Non-pigmented ciliary epithelial cell (primary cell): ENCODE measurements at places on chromosomes 3 and 15.

DNA sequence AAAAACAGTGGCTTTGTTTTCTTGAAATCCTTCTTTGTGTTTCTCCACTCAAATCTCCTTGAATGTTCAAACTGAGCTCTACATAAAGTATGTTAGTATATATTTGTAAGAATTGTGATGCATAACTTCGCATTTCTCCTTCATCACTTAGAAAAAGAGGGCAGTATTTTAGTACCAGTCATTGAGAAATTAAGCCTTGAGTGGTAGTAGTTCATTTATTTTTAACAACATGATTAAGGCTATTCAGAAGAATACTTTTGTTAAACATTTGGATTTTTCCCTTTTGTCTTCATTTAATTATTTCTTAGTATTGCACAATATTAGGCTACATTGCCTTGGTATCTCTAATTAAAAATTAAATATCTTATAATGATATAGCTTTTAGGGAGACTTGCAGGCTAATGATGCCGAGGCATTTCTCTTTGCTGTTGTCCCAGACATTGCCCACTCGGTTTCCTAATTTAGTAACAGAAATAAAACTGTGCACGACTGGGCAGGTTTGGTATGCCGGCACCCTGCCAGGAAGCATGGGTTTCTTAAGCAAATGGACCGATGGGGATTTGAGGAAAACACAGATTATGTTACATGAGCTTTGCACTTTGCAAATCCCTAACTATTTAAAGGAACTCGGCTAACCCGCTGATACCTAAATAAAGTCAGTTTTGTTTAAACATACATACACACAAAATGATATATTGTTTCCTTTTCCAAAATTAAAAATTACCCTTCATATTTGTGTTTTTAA is 54.7 kb downstream of the LRRC28 start:
- DNase-seq: peak; percentile 55

DNA sequence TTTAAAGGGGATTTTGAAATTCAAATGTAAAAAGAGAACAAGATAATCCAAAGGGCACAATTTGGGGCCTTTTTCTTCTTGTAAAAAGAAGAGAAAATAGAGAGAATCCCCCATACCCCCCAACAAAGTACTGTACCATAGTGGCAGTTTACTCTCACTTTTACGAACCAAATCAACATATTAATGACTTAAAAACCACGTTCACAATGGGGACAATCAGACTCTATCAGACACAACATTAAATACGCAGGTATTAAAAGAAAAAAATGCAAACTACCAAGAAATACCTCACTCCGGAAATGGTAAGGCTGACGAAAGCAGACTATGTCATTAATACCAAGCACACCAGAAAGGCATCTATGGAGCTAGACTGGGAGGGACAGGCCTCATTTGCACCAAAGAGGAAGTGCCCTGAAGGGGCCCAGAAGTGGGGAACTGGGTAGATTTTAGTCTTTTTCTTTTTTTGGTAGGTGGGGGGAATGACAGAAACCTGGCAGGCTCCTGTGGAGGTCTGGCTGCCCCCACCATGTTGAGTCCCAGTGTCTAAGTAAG is 134.3 kb downstream of the TIGIT start:
- DNase-seq: no peak

DNA sequence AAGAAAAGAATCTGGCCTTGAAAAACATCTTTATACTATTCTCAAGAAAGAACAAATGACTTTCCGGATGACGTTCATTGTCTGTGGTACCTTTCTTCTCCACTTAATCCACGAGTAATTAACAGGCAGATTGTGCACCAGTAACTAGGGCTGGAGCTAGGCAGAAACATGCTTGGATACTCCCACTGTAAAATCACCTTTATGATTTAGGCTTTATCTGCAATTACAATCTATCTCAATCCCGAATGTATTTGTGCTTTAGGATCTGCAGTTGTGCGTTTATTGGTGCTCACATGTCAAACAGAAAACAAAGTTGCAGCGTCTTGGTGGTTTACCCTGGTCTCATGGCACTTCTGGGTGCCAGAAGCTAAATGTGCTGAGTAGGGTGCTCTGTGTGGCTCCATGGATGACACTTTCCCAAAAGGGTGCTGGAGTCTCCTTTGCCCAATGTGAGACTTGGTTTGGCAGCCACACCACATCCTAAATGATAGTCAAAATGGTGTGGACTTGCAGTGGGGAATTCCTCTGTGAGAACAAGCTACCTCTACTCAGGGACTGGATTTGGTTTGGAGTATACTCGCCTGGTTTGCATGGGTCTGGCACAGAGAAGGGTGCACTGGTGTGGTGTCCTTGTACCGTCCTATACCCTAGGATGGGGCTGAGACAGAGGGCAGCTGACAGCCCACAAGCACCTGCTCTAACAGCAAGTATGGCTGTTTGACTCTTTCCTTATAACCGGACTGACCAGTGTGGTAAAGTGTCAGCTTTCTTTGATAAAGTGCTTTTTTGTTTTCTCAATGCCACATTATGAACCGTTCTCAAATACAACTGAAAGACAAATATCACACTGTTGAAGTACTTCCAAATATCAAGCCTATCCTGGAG is 7.7 kb downstream of the SERP1 start:
- DNase-seq: no peak

GRCh38 chr15:78761020-78761419 is 50.2 kb downstream of the ADAMTS7 start:
- DNase-seq: no peak

- DNase-seq: no peak
These were observed 818.2 kb upstream of the CADM2 start for GRCh38 chr3:84140631-84141030.

DNA sequence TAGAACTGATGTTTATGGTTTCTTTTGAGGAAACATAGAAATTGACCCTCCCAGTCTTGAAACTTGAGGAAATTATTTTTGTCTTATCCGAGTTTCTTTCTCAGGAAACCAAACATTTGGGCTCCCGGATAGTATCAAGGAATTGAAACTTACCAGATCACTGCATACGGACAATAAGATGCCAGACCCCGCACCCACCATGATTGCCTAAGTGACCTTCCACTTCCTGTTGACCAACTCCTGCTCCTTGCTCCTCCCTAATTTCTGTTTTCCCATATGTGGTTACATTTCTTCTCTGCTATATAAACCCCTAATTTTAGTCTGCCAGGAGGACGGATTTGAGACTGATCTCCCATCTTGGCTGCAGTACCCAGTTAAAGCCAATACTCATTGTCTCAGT is 118.4 kb upstream of the TPRG1 start:
- no peak for DNase-seq

DNA sequence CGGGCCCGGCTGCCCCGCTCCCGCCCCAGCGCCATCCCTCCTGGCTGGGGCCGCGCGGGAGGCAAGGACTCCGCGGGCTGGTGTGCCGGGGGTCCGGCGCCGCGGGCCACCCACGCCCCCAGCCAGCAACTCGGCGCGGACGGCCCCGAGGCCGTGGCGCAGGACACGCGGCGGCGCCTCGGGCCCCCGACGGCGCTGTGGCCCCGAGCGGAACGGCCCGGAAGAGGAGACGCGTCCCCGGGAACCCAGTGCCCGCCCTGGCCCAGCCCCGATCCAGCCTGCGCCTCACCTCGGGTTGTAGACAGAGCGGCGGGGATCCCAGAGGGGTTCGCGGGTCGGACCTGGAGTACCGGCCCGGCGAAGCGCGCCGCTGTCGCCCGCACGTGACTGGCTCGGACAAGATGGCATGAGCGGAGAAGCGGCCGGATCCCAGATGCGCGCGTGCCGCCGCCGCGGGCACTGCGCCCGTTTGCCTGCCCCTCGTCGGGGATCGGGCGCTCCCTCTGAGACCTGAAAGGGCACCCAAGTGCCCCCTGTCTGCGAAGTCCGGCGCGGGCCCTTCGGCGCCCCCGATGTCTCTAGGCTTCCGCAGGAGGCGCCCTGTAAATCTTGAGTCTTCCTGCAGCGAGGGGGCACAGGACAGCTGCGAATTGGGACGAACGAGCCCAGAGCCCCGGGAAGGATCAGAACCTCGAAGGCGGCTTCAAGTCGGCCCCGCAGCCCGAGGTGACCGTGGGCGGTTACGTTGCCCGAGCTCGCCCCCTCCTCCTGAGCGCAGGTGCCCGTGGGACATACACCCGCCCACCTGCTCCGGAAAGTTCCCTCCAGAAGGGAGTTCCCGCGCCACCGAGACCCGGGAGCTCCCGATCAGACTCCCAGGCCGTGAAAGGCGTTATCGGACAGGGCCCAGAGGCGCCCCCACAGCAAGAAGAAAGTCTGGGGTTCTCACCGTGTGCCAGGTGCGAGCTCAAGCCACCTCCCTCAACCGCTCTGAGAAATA is 598 bp upstream of the SFMBT1 start:
- DNase-seq: no peak

GRCh38 chr15:39792844-39793335 is 10.2 kb upstream of the FSIP1 start:
- no peak for DNase-seq

DNA sequence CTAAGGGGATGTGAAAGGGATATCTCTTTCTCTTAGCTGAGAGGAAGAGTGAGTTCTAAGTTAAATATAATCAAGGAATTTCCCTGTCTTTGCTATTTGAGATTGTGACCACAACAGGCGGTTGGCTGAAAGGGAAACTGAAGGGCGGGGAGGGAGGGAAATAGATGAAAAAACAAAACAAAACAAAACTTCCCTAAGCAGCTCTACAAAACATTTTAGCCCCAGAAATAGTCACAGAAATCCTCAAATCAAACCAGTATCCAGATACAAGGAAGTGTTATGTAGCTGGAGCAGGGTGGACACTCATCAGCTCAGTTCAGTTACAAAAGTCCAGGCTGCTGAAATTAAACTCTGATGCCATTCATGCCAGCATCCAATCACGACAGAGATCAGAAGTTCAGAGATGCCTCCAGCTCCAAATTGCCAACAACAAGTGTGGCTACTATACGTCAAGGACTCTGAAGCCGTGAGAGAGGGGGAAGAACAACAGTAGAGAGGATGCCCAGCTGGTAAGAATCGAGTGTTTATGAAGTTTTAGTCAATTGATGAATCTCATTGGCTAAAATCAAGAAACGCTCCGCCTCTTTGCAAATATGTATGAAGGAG is 319 bp upstream of the TP63 start:
- no peak for DNase-seq

DNA sequence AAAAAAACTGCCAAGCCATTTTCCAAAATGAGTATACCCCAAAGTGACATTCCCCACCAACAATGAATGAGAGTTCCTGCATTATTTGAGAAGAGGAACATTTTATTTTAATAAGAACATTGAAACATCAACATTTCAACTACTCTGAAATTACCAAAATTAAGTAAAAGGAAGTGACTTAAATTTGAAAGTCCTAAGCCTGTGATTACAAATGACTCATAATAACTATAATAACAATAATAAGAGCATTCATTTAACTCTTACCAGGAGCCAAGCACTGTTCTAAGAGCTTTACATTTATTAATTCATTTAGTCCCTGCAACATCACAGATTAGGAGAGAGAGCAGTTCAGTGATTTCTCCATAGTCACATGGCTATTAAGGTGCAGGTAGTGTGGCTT is 32.4 kb downstream of the LRRC28 start:
- DNase-seq: no peak

GRCh38 chr3:135513106-135514059 is 452.1 kb upstream of the PPP2R3A start:
- DNase-seq: no peak

DNA sequence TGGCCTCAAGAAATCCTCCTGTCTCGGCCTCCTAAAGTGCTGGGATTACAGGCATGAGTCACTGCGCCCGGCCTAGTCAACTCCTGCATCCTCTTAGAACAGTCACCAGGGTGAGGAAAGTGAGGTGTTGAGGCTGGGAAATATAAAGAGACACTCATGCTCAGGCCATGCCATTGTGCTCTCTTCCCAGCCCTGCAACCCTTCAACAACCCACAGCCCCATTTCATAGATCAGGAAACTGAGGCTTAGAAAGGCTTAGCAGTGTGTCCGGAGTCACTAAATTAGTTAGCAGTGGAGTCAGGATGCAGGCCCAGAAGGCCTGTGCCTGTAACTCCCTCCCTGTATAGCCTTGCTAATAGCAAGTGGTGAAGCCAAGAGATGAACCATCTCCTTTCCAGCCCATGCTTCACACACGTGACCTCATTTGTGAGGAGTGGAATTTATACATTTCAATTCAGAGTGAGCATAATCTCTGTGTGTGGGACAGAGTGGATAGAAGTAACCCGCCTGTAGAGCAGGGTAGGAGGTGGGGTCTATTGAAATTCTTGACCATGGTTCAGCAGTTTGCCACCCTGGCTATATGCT is 51.7 kb upstream of the USP3 start:
- DNase-seq: no peak

DNA sequence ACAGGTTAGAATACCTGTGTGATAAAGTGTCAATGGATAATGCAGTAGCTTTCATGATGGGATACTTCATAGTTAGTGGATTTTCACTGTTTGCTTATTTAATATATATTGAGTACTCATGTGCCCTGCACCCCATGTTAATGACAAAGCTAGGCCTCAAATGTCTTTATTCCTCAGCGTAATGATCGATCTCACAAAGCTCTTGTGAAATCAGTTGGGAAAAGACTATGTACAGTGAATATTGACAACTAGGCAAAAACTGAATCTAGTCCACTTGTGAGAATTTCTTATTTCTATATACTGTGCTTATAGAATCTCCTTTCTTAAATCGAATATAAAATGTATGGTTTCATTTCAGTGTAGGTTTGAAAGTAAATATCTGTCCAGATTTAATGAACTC is 17.9 kb downstream of the SMC4 start:
- no peak for DNase-seq

DNA sequence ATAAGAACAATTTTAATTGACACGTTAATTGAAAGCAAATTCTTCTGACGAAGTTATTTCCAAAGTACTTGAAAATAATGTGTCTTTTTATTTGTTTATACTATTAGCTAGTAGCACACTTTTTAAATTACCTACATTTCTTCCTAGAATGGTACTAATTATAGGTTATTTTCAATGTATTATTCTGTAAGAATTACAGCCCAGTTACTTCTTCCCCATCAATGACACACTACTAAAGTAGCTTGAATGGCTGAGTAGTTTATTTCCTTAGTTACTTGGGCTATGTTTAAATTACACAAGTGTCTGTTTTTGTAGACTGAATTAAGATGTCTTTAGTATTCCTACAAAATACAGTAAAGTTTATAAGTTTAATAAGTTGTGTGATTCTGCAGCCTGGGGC is 217.6 kb upstream of the IL12A start:
- DNase-seq: no peak

DNA sequence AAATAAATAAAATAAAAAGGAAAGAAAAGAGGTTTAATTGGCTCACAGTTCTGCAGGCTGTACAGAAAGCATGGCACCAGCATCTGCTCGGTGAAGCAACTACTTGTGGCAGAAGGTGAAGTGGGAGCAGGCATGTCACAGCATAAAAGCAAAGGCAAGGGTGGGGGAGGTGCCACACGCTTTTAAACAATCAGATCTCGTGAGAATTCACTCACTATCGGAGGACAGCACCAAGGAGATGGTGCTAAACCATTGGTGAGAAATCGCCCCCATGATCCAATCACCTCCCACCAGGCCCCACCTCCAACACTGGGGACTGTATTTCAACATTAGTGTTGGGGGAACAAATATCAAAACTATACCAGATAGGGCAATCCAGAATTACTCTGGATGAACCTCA is 15.3 kb downstream of the SCG3 start:
- no peak for DNase-seq

GRCh38 chr15:93438310-93438709 is 349.3 kb upstream of the RGMA start:
- DNase-seq: no peak

GRCh38 chr15:91021516-91022074 is 799 bp downstream of the VPS33B start:
- no peak for DNase-seq

GRCh38 chr3:139944256-139944910 is 9.4 kb downstream of the CLSTN2 start:
- DNase-seq: no peak

GRCh38 chr15:78567531-78567930 is 2.2 kb downstream of the CHRNA5 start:
- no peak for DNase-seq
